ENCODE measurements at places on chromosomes 2 and 18.

DNA sequence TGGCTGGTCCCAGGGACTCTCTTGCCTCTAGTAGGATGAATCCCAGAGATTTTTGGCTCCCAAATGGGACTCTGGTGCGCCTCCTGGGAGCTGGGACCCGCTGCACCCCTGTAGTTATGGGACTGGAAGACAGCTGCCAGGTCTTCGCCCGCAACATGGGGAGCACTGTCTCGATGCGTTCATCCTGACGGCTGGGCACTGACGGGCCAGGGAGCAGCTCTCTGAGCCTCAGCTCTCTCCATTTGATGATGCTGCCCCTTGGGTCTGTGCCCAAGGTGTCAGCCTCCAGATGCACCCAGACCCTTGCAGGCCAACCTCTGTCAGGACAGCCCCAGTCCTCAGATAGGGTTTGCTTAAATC lies 9.3 kb upstream of the ARMC9 start:
- DNase-seq: no peak

- DNase-seq: no peak
These were observed 116.7 kb upstream of the RNF152 start for GRCh38 chr18:62009521-62009920.

DNA sequence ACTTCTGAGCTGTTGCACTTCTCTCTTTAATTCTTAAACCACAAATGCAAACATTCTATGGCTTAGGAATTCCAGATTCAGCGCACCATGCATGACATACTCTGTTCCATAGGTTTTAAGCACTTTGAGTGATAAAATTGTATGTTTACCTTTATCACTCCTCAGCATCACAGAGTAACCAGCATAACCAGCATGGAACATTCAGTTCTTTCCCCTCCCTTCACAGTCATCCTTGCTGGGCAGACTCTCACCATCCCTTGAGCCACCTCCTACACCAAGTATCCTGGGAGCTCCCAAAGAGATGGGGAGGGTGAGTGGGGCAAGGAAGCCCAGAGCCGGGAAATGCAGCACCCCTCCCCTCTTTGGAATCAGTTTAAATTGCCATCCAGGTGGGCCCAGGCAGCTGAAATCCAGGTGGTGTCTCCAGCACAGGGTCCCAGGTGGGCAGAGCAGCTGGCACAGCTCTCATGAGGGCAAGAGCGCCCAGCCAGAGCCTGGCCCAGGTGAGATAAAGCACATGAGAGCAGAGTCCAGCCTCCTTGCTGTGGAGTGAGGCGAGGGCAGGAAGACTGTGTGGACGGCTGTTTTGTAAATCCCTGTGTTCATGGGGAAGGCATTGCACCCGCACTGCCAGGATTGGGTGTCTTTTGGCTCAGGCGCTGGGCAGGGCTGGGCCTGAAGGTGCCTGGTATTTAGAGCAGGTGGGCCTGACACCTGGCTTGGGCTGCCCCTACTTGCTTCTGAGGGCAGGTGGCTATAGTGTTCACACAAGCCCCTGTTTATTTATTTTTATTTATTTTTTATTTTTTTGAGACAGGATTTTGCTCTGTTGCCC lies 36.8 kb downstream of the LAMA3 start:
- no peak for DNase-seq

DNA sequence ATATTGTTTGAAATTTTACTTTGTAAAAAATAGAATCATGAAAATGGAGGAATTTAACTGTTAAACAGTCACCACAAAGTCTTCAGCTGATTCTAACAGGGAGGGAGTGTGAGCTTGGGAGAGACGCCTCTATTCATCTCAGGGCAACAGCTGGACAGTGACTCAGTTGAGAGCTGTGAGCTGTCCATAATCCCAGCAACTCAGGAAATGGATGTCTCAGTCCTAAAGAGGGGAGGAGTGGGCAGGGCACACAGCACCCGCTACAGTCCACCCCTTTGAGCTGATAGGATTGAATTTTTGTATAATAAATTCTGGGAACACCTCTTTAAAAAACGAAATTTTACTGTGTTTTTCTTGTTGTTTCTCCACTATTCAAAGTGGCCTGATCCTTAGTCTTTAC lies 255.1 kb upstream of the THUMPD2 start:
- DNase-seq: no peak

- DNase-seq: no peak
These were observed 29.6 kb upstream of the IL37 start for GRCh38 chr2:112881217-112881985.

DNA sequence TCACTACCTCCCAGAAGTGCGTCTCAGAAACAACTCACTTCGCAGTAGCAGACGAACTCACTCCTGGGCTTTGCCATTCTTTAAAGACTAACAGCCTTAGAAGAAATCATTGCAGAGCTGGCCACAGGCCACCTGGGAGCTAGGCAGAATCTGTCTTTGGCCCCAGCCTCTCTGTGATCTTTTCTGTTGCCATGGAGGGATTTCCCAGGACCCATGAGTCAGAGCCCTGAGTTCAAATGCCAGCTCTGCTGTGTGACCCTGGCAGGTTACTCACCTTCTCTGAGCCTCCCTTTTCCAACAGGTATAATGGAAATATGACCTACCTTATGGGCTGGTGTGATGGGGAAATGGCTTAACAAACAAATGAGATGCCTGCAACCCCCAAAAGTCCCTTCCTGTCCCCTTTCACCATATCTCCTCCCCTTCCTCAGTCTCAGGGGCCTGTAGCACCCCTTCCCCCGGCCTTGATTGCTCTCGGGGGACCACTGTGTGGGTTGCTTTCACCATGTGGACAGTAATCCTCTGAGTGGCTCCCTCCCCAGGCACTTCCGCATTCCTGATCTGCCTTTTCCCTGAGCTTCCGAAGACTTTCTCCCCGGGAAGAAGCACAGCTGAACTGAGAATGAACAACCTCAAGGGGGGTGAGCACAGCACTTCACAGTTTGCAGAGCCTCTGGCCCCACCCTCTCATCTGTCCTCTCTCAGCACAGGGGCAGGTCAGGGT lies 34.0 kb upstream of the SLC66A3 start:
- DNase-seq: no peak

- no peak for DNase-seq
These were observed 58.3 kb downstream of the FBXO36 start for GRCh38 chr2:229980431-229981184.

DNA sequence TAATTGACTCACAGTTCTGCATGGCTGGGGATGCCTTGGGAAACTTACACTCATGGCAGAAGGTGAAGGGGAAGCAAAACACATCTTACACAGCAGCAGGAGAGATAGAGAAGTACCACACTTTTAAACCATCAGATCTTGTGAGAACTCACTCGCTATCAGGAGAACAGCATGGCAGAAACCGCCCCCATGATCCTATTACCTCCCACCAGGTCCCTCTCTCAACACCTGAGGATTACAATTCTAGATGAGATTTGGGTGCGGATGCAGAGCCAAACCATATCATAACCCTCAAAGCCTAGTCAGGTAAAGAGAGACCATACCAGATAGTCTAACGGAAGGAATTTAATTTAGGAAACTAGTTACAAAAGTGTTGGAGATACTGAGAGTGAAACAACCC lies 182.6 kb upstream of the ACVR2A start:
- DNase-seq: no peak

DNA sequence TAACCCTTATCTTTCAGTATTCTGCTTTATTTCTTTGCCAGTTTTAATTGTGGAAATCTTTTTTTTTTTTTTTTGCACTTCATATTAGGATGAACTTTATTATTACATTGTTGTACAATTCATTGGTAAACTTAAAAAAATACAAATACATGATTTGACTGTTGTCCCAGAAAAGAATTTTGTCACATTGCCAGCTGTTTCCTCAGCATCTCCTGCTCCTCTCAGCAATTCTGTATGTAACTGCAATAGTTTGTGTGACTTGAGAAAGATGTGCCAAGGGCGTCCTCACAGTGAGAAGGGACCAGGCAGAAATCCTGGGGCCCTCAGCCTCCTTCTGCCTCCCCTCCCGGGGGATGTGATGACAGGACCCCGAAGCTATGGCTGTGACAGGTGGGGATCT lies 254.4 kb downstream of the NBAS start:
- no peak for DNase-seq

DNA sequence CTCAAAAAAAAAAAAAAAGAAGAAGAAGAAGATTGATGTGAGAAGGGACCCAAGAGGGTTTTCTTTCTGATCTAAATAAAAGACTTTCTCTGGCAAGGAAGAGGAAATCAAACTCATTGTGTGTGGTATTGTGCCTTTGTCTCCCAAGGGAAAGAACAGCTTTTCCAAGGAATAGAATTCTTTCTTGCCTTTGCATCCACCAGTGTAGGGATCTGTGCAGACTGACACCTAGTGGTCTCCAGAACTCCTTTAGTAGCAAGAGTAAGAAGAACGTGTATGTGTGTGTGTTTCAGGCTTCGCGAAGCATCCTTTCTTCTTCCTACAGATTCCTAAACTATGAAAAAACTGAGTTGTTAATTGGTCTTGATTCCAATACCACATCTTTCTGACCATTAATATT lies 33.5 kb upstream of the CRIM1 start:
- DNase-seq: no peak

- no peak for DNase-seq
These were observed 86.9 kb upstream of the SERPINE2 start for GRCh38 chr2:224126003-224126402.

DNA sequence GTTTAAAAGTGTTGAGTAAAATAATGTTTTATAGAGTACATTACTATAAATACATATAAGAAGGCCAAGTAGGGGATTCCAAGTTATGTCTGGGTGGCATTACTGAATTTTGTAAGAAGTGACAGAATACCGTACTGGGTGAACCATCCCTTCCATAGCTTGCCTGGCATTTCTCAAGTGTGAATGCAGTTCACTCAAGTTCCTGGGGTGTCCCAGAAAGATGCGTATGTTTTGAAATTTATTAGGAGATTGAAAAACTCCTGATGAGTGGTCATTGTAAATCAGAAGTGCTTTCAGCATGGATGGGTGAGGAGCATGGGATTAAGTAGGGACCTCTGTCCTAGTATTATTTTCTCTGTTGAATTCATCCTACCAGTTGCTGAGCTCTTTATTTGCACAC lies 103.2 kb downstream of the VAPA start:
- no peak for DNase-seq

- DNase-seq: no peak
These were observed 15.3 kb downstream of the PDE11A start for GRCh38 chr2:178057179-178057680.

- no peak for DNase-seq
These were observed 3.2 kb upstream of the FEV start for GRCh38 chr2:218988164-218988563.

GRCh38 chr18:48786455-48787202 lies 164.1 kb downstream of the SMAD7 start:
- DNase-seq: no peak

DNA sequence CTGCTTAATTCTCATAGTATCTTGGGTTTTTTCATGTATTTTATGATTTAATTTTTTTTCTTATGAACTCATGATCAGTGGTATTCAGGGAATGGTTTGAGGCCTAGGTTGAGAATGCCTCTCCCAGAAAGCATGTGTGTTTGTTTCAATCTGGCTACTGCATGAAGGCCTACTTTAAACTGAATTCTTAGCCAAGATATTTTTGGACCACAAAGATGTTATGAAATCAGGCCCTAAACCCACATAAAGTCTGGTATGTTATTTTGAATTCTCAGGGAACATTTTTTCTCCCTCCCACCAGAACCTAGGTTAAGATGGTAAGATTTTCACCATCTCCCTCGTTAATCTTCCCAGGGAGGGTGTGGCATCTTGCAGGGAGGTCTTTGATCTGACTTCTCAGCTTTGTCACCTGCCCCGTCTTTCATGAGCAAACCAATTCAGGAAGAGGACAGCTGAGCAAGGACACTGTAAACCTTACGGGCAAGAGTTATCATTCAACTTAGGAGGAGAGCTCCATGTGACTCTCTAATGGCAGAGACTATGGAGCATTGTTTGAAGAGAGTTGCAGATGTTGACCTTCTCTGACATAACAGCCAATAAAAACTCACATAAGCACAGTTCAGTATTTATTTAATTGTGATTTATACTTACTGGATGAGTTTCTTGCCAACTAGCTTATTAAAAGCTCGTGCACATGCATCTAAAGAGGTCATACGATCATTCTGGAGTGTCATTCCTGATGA lies 21.3 kb upstream of the ACKR3 start:
- no peak for DNase-seq

GRCh38 chr2:101419096-101419663 lies 31.9 kb upstream of the CREG2 start:
- peak; percentile 9 for DNase-seq

- no peak for DNase-seq
These were observed 93.5 kb downstream of the FAM124B start for GRCh38 chr2:224308272-224308911.

DNA sequence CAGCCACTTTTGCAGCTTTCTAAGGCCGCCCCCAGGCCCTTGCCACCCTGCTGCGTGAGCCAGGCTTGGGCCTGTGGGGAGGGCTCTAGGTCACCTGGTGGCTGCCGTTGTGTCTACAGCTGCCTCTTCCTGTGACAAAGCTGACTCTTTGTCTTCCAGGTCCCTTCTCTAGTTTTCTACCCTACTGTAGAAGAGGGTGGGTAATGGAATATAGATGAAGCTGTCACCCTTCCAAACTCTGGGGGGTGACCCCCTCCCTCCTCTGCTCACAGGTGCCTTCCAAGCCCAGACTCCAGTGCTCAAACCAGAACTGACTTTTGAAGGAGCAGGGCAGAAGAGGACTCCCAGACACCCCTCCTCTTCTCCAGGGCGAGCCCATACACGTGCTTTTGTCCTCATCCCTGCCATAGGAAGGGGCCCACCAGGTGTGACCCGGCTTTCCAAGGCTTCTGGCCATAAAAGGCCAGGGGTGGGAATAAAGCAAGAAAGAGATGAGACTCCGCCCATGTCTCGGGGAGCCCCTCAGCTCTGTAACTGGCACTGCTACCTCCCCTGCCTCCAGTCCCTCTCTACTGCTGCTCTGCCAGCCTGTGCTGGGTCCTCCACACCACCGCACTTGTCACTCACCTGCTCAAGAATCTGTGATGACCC lies 17.9 kb upstream of the SDC1 start:
- no peak for DNase-seq

DNA sequence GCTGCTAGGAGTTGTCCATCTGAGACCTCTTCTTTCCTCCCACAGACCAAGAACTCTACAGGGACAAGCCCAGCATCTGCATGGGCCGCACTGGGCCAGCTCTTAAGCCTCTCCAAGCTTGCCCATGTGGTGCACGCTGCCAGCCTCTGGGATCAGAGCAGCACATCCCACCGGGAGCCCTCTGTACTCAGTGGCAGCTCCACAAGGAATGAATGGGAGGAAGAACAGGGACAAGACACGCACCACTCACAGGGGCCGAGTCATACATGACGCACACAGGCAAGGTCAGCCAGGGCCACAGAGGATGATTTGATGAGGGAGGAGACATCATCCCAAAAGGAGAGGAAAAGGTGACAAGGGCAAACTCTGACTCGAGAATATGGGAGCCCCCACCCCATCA lies 268.3 kb downstream of the KLHL29 start:
- no peak for DNase-seq

- no peak for DNase-seq
These were observed 50.5 kb downstream of the MRPL35 start for GRCh38 chr2:86249579-86250391.
